Astrocyte of the hippocampus (primary cell): ENCODE measurements at places on chromosomes 5 and 9.

- DNase-seq: no peak
Measured at GRCh38 chr9:71582347-71582746, 186.0 kb downstream of the CEMIP2 start.

GRCh38 chr5:109741390-109741789, 51.7 kb downstream of the MAN2A1 start:
- DNase-seq: no peak

DNA sequence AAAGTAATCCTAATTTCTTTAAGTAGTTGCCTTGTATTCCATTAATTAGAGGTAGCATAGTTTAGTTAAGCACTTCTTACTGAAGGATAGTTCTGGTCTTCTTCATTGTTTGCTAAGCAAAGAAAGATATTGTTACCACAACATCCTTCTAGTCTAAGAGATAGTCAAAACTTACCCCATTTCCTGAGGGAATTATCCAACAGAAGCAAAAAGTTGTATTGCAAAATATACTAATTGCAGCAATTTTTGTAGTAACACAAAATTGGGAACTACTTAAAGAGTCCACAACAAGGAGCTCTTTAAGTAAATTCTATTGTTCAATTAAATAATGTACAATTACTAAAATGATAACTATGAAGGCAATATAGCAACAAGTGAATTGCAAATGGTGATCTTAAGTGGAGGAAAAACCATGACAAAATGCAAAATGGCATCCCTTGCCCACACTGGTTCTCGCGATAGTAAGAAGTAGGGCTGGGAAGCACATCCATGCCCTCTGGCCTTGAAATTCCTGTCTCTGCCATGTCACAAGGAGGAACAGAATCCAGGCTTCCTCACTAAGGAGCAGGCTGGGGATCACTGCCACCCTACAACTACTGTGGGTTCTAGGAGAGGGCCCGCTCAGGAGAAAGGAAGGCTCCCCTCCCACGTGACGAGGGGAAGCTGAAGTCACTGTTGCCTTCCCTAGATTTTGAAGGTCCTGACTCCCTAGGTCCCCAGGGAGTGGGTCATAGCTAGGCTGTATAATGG, 23.3 kb upstream of the MEGF9 start:
- DNase-seq: no peak

GRCh38 chr5:138650196-138650595, 75.0 kb upstream of the HSPA9 start:
- no peak for DNase-seq

GRCh38 chr9:122406070-122406890, 35.5 kb downstream of the PTGS1 start:
- DNase-seq: no peak

DNA sequence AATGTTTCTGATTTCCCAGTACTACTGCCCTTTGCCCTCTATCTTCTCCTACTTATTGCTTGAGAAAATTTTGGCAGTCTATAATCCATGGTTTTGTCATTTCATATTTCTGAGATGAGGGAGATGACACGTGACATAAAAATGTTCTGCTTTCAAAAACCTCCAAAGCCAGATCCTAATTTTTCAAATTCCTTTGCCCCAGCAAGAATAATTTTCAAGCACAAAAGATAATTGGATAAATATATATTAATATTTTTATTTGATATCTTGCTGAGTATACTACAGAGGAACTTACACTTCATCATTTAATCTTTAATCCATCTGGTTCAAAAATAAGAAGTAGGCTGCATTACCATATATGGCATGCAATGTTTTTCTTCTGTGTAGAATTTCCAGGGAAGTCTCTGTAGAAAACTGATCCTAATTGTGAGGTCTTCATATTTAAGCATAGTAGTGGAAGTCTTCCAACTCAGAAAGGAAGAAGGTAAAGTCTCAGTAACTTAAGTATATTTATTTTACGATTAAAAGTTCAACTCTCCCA, 1738.8 kb downstream of the EFNA5 start:
- DNase-seq: peak; percentile 8

DNA sequence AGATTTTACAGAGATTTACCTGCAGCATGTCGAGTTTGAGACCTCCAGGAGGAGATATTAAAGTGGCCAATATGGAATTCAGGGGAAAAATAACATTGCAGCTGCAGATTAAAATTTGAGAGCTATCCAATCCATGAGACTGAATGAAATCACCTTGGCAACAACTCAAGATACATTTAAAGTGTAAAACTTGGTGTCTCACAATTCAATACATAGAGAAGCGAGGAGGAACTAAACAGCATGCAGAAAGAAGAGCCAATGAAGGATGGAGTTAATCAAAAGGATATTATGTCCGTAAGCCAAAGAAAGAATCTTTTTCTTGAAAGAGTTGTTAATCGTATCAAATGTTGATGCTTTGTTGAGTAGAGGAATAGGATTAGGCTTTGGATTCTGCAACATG, 455.1 kb downstream of the CDH18 start:
- no peak for DNase-seq

DNA sequence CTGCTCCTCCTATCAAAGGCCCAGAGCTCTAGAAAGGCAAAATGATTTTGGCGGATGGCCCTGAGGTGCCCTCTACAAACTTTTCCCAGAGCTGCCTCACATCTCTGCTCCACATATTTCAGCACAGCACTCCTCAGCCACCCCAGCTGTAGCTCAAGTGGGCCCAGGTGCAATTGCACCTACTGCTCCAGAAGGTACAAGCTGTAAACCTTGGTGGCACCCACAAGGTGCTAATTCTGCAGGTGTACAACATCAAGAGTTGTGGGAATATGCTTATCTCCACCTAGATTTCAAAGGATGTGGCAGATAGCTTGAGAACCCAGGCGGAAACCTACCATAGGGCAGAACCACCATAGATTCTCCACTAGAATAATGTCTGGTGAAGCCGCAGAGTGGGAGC, 432.2 kb downstream of the TMEM232 start:
- no peak for DNase-seq

GRCh38 chr9:91259162-91259561, 102.6 kb downstream of the AUH start:
- no peak for DNase-seq

GRCh38 chr5:155040984-155041653, 27.6 kb downstream of the KIF4B start:
- no peak for DNase-seq

- no peak for DNase-seq
Measured at GRCh38 chr5:65037831-65038815, 269.4 kb downstream of the CWC27 start.

GRCh38 chr5:122153230-122153629, 23.9 kb downstream of the ZNF474 start:
- peak; percentile 60 for DNase-seq

DNA sequence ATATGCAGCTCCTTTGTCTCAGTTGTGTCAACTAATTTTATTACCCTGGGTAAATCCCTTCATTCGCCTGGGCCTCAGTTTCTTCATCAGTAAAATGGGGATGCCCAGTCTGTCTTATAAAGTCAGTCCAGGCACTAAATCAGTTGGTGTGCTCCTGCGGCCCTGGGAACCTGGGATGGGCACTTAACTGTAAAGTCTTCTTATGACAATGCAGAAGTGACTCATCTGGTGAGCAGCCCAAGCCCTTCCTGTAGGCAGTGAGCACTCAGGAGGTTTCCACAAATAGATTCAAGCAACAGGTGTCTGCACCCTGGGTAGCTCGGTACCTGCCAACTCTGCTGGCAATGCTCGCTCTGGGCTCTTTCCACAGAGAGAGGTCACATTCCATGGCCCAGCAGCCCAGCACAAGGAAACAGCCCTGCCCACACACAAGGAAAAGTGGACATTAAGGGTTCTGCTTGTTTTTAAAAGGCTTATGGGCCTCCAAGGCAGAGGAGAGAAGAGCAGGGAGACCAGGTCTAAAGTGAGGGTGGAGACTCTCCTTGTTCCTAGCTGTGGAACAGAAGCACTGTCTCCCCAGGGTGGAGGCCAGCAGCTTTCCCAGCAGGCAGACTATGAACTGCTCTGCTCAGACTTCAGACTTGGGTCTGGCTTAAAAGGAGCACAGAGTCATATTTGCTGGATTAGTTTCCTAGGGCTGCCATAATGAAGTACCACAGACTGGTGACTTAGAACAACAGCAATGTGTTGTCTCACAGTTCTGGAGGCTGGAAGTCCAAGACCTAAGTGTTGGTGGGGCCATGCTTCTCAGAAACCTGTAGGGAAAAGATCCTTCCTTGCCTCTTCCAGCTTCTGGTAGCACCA, 89.7 kb upstream of the ADRA1B start:
- DNase-seq: peak; percentile 48

GRCh38 chr5:14153932-14154731, 11.0 kb downstream of the TRIO start:
- DNase-seq: peak; percentile 91

- peak; percentile 78 for DNase-seq
Measured at GRCh38 chr5:93601071-93601801, 18.2 kb downstream of the NR2F1 start.
